ENCODE measurements at places on chromosomes 7 and 10.

DNA sequence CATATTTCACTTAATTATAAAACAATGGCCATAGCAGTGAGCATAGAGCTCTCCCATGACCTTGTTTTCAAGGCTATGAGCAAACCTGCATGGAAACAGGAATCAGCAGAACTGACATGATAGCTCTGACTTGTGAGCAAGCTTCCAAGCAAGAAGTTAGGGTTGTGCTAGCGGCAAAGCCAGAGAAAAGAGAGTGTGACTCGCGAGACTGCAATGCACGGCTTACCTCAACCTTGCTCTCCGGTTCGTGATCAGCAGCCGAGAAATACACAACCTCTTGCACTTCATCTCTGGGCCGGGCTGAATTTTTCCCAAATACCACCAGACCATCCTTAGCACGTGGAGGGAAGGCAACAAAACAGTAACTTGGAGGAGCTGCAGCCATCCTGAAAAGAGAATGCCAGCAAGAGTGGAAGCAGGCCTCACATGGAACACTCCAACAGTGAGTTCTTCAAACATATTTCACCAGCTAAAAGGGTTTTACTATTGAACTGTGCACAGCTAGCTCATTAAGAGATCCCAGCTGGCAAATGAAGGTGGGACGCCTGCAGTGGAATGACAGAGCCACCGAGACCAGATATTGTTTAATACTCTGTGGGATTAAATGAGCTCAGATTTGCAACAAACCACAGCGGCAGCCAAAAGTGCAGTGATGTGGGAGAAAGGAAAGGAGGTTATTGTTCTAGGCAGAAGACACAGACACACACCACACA, 20.8 kb downstream of the SCRN1 start:
- no peak for DNase-seq

DNA sequence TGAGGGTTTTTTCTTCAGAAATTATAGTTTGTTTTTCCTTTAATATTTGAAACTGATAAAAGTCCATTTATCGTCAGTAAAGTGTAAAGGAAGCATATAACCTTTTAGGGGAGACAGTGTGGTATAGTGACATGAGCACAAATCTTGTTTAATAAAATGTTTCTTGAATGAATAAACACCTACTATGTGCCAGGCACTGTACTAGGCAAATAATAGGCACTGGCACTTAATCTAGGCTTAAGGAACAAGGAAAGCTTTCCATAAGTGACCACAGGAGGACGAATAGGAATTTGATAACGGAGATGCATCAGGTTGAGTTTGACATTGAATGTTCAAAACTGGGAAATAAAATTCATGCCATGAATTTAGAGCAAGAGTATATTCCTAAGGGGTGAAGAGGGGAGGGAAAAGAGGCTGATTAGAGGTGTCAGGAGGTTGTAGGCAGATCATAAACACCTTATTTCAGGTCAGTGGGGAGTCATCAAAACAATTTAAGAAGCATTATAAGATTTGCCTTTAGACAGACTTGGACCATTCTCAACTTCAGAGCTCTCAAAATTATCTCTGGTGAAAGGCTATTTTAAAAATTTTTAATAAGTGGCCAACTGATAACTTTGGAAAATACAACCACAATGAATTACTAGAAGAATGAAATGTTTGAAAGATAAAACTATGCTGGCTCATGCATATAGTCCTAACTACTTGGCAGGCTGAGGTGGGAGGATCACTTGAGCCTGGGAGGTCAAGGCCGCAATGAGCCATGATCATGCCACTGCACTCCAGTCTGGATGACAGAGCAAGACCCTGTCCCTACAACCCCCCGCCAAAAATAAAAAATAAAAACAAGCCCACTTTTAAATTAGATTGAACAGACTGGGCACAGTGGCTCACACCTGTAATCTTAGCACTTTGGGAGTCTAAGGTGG, 22.4 kb downstream of the RALA start:
- no peak for DNase-seq

DNA sequence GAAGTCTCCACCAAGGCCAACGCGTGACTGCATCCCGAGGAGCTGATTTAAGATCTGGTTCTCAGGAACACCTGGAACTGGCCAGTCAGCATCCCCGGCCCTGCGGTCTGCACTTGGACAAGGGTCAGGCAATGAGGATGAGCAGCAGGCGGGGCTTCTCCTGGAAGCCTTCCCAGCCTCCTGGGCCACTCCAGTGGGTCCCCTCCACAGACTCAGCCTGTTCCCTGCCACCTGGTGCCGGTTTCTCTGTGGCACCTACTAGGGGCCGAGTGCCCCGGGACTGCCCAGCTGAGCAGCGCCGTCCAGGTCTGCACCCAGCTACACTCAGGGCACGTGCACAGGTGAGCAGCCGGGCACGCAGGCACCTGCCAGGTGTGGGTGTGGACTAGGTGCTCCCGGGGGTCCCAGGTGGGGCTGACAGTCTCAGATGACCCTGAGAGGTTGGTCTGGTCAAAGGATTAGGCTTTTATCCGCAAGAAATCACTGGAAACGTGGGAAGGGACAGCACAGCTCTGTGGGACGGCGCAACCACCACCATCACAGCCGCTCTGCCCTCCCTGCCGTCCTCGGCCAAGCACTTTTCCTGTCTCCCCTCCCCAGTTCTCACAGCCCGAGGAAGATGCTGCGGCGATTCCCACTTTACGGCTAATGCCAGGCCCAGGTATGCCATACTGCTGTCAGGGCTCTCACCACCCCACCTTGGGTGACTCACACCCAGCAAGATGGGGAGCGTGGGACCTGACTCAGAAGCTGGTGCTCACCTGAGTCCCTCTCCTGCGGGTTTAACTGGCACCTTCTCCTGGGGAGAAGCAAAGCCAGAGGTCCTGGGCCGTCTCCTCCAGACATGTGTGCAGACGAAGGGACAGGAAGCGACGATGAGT, 166.0 kb downstream of the RNF216 start:
- peak; percentile 75 for DNase-seq

DNA sequence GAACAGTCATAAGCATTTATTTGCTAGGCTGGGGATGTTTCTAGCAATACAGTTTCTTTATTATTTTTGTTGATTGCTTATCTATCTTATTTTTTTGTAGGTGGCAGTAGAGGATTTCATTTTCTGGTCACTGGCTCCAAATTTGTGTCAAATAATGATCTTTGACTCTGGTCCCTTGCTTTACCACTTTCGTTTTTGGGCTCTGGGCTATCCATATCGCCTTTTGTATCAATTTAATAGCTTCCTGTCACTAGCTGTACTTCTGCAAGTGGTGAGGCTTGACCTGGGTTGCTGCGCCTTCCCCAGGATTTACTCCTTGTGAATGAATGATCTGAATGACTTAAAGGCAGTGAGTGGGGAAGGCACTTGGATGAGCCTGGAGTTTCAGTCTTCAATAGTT, 48.4 kb downstream of the MDFIC start:
- DNase-seq: no peak

DNA sequence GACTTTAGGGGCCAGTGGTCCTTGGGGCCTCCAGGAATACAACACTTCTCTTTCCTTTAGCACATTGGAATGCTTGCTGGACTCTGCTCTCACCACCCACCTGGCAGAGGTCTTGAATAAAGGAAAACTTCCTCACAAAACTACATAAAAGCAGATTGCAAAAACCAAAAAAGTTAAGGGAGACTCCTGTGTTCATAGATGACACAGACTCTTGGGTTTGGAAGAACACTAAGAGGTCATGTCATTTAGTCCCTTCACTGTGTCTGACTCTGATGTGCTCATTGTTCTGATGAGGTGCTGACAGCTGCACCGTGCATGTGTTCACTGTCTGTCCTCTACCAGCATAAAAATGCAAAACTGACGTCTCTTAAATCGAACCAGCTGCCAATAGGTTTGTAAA, 11.4 kb downstream of the BLNK start:
- no peak for DNase-seq

DNA sequence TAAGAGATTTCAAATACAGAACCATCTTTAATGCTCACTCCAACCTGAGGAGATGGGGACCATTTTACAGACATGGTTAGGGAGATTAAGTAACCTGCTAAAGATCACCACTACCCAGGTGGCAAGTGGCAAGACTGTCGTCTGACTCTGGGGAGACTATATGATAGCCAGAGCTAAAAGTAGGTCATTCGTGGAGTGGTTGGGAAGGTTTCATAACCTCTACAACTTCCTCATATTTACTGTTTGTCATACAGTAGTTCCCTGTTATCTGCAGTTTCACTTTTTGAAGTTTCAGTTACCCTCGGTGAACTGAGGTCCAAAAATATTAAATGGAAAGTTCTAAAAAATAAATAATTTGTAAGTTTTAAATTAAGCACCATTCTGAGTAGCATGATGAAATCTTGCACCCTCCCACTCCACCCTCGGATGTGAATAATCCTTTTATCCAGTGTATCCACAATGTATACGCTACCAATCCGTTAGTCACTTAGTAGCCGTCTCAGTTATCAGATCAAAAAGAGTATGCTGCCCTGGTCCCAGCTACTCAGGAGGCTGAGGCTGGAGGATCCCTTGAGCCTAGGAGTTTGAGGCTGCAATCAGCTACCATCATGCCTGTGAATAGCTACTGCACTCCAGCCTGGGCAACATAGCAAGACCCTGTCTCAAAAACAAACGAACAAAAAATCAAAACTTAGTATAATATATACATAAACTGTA, 14.9 kb upstream of the LGI1 start:
- DNase-seq: no peak

DNA sequence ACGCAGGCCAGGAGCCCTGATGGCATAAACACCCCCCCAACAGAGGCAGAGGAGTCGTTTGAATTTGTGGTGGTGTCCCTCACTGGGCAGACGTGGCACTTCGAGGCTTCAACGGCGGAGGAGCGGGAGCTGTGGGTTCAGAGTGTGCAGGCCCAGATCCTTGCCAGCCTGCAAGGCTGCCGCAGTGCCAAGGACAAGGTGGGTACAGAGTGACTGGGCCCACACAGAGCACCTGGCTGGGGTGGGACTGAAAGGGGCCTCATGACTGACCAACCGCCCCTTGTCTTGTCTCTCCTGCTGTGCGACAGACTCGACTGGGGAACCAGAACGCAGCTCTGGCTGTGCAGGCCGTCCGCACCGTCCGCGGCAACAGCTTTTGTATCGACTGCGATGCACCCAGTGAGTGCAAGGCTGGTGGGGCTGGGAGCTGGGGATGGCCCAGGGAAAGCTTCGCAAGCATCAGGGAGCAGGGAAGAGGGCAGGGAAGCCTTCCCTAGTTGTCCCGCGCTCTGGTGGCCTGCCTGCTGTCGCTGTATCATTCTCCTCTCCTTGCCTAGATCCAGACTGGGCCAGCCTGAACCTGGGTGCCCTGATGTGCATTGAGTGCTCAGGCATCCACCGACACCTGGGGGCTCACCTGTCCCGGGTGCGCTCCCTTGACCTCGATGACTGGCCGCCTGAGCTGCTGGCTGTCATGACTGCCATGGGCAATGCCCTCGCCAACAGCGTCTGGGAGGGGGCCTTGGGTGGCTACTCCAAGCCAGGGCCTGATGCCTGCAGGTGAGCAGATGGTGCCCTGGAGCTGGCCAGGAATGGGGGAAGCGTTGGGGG, 25.4 kb downstream of the GBX1 start:
- DNase-seq: peak; percentile 68

GRCh38 chr10:43117777-43118583, 20.3 kb upstream of the CSGALNACT2 start:
- DNase-seq: no peak

- DNase-seq: no peak
These were observed 23.0 kb downstream of the BZW2 start for GRCh38 chr7:16668978-16669377.

DNA sequence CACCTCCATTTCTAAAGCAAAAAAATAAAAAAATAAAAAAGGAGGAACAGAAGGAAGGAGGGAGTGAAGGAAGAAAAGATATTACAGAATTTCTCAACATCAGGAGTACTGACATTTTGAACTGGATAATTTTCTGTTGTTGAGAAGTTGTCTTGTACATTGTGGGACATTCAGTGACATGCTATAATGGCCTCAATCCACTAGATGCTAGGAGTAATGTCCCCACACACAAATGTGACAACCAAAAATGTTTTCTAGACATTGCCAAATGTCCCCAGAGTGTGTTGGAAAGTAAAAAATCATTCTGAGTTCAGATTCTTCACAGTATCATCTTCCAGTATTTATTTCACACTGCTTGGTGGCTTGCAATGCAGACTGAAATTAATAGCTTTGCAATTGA, 6.5 kb downstream of the ZNF438 start:
- no peak for DNase-seq

- no peak for DNase-seq
These were observed 75.8 kb upstream of the BMPER start for GRCh38 chr7:33829536-33829935.

- DNase-seq: no peak
These were observed 169.6 kb downstream of the DIP2C start for GRCh38 chr10:519716-520401.

DNA sequence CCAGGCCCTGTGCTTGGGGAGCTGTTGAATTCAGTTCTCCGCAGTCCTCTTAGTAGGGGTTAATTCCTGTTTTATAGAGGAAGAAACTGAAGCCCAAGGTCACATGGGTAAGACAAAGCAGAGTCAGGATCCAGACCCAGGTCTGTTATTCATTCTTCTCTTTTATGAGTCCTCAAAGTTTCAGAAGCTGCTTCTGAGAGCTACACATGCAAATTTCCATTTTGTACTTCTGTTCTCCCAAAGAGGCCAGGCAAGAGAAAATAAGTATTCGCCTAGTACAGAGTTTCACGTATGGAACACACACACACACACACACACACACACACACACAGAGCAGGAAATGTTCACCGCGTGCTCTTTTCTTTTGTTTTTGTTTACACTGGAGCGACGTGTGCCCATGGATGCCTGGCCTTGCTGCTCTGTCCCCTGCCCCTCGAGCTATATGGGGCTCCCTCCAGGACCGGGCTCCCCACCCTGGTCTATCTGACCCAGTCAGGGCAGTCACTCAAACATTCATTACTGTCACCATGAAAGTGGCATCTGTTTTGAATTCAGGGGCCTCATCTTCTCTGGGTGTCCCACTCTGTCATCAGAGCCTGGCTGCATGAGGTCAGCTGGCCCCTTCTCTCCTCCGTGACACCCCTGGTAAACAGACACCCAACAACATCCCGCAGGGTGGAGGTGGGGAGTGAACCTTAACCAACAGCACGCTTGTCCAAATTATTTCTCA, 84.4 kb downstream of the TNS3 start:
- no peak for DNase-seq

DNA sequence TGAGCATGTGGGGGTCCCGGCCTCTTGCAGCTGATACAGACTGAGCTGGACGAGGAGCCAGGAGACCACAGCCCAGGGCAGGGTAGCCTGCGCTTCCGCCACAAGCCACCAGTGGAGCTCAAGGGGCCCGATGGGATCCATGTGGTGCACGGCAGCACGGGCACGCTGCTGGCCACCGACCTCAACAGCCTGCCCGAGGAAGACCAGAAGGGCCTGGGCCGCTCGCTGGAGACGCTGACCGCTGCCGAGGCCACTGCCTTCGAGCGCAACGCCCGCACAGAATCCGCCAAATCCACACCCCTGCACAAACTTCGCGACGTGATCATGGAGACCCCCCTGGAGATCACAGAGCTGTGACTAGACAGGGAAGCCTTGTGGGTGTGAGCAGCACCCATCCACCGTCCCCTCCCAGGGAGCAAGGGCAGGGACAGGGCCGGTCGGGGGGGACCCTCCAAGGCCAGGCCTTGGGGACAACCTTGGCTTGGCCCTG, 36.1 kb downstream of the PSAP start:
- DNase-seq: no peak

GRCh38 chr7:78473571-78474301, 675.2 kb downstream of the PHTF2 start:
- no peak for DNase-seq

GRCh38 chr10:104297697-104298660, 29.0 kb downstream of the GSTO2 start:
- no peak for DNase-seq

Measured in RWPE2 (cell line).